ENCODE measurements at places on chromosomes 11 and 22.

GRCh38 chr11:60280412-60280811 is at the start of gene MS4A4A:
Gene MS4A4A, plus strand, starts transcription at chr11:60280666. Its CDS starts 10 bp downstream, at chr11:60280676.
- no peak for DNase-seq

DNA sequence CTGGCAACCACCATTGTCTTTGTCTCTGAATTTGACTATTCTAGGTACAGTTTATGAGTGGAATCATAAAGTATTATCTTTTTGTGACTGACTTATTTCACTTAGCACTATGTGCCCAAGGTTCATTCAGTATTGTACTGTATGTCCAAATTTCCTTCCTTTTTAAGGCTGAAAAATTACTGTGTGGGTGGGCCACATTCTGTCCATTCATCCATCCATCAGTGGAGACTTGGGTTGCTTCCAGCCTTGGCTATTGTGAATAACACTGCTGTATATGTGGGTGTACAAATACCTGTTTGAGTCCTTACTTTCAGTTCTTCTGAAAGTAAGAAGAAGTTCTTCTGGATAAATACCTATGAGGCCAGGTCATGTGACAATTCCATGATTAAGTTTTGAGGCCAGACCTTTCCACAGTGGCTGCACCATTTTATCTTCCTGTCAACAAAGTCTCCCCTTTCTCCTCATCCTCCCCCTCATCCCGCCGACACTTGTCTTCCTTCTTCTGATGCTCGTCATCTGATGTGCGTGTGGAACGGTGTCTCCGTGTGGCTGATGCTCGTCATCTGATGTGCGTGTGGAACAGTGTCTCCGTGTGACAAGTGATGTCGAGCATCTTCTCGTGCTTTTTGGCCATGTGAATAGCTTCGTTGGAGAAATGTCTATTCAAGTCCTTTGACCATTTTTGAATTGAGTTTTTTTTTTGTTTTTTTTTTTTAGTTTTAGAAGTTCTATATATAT is 49.5 kb downstream of the SBF1 start:
- no peak for DNase-seq

GRCh38 chr11:115322553-115323203 is 181.5 kb downstream of the CADM1 start:
- no peak for DNase-seq

GRCh38 chr11:32332990-32333319 is 102.4 kb downstream of the WT1 start:
- DNase-seq: no peak

GRCh38 chr11:75160220-75160757 is 9.4 kb downstream of the SLCO2B1 start:
- no peak for DNase-seq

- DNase-seq: no peak
Observed at GRCh38 chr11:80595011-80595410, 1154.2 kb upstream of the TENM4 start.

GRCh38 chr11:113261709-113262475 is 52.5 kb upstream of the TTC12 start:
- DNase-seq: no peak

DNA sequence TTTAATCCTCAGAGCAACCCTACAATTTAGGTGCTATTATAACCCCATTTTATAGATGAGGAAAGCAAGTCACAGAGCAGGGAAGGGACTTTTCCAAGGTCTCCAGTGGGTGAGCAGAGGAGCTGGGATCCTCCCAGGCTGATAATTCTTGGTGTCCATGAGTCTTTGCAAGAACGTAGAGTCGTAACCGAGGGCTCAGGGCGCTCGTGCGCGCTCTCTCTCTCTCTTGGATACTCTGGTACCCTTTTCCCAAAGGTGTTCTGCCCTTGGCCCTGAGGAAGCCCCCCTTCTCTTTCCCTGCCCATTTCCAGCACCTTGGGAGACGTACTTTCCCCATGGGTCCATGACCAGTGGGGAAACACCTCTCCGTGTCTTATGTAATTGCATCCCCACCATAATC is 5.2 kb upstream of the ZP1 start:
- DNase-seq: no peak

- DNase-seq: peak; percentile 39
Observed at GRCh38 chr11:15941206-15941770, 415.1 kb downstream of the SOX6 start.

- no peak for DNase-seq
Observed at GRCh38 chr11:30540781-30541180, 45.4 kb downstream of the MPPED2 start.

DNA sequence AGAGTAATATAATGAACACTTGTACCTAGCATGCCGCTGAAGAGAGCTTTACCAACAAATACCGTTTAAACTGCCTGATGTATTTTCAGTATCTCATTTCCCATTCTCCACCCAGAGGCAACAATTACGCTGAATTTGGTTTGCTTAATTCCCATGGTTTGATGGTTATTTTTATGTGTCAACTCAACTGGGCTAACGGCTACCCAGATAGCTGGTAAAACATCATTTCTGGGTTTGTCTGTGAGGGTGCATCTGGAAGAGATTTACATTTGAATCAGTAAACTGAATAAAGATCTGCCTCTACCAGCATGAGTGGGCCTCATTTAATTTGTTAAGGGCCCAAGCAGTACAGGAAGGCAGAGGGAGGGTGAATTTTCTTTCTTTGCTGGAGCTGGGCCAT is 377.9 kb downstream of the DYNC2H1 start:
- no peak for DNase-seq

DNA sequence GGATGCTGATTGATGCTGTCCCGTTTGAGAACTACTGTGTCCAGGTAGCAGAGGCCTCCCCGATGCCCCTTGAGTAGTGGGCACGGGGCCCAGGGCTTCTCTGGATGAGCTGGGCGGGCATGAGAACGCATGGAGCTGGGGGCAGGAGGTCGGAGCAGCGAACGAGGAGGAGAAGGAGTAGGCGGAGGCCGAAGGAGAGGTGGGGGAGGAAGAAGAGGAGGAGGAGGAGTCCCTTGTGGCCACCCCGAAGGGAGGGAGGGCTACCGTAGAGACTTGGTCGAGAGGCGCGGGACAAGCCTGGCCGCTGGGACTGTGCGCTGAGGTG is 62.9 kb downstream of the CRYBB2 start:
- DNase-seq: no peak

DNA sequence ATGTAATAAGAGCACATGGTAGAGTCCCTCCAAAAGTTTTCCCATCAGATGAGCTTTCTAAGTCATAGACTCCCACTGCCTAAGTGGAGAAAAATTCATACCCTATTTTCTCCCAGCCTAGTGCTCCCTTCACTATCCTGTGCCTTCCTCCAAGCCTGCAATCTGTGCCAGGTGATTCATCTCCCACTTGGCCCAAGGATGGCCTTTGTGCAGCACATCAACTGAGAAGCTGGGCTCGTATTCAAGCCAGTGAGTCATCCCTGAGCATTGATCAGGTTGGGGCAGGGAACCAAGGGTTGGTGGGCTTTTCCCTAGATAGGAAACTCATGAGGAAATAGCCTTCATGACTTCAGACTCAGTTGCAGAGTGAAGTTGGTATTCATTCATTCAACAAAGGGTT is 64.6 kb downstream of the PANX1 start:
- no peak for DNase-seq

GRCh38 chr11:100641456-100641855 is 45.6 kb upstream of the ARHGAP42 start:
- no peak for DNase-seq

- no peak for DNase-seq
Observed at GRCh38 chr11:70725739-70726138, 327.4 kb downstream of the CTTN start.

- DNase-seq: no peak
Observed at GRCh38 chr11:7457211-7457610, 28.1 kb upstream of the OLFML1 start.
